ENCODE measurements at places on chromosomes 7 and 10. TPM values are rescaled to one million over a fixed set of nuclear protein-coding genes. Genes with fewer than 3 reads are reported as not detected.

DNA sequence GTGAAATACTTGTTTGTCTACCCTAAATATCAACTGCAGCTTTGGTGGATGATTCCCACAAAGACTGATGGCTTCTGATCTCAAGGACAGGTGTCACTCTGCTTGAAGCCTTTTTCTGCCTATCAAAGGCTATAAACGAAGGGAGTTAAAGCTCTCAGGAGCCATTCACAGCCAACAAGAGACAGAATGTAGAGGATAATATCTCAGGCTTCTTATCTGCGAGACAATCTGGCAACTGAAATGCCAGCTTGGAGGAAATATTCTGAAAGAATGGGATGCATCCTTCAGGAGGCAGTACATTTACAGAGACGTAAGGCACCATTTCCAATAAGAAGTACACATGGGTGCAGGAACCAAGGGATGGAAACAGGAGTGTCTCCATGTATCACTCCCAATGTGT is 549.4 kb downstream of the GPAM start:
- H3K27me3 ChIP-seq, result no peaks in the 10 kb centered on the region
- no peak for DNase-seq
- no peaks in the 10 kb centered on the region for H3K4me1 ChIP-seq
- H3K27ac ChIP-seq, result no peak overlapping the region

- peaks cover 4% of the 10 kb centered on the region for H3K27me3 ChIP-seq
- H3K36me3 ChIP-seq, result no peaks in the 10 kb centered on the region
- no peak for DNase-seq
Observed at GRCh38 chr10:77430530-77430929, 207.1 kb downstream of the KCNMA1 start.

DNA sequence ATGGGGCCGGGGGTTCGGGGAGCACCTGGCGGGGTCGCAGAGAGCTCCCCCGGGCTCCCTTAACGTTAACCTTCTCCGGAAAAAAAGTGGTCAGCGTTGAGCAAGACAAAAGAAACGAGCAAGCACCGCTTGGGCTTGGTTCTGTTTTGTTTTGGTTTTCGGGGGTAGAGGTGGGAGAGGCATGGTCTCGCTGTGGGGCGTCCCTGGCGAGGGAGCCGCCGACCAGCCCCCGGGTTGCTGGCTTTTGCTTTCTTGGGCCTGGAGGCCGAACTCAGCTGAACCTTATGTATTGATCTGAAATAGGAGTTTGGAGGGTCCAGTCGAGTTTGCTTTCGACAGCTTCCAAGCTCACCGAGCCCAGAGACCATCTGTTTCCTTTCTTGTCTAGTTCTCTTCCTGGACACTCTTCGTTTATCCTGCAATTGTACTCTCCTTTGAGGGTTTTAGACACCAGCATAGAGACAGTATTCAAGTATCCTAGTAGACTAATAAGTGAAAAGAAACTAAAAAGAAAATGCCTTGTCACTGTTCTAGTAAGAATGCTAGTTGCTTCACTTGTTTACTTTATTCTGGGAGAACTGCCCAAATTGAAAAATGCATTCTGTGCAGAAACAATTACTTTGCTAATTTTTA is 980 bp downstream of the FHIP2A start:
- H3K27me3 ChIP-seq, result peaks cover 13% of the 10 kb centered on the region
- peak overlapping the region; percentile 96 for H3K4me3 ChIP-seq
- peak; percentile 32 for DNase-seq
- H3K27ac ChIP-seq, result peak overlapping the region; percentile 94

GRCh38 chr10:18368273-18368672 is 228.0 kb downstream of the CACNB2 start:
- no peak for DNase-seq
- no peak overlapping the region for H3K27ac ChIP-seq
- H3K36me3 ChIP-seq, result no peaks in the 10 kb centered on the region
- H3K27me3 ChIP-seq, result no peaks in the 10 kb centered on the region
- no peak overlapping the region for H3K4me3 ChIP-seq

SFTPA1 gene
- not detected for total RNA-seq

HOGA1 gene
- total RNA-seq, result not detected

LRRD1 gene
- not detected for total RNA-seq

CYP3A7 gene
- not detected for total RNA-seq

CCDC172 gene
- not detected for total RNA-seq

IKZF1 gene
- 406 TPM for total RNA-seq

AASS gene
- total RNA-seq, result 0.84 TPM

Measured in activated CD4-positive, alpha-beta T cell treated with anti-CD3 and anti-CD28 coated beads, Interleukin-2, amount 10 ng/mL, durations not matched to agents 7 days and 5 days (primary cell).